Activated T-cell treated with anti-CD3 and anti-CD28 coated beads for 48 hours (primary cell): ENCODE measurements at places on chromosomes 12 and 14.

GRCh38 chr14:56998728-56999127, 188.4 kb upstream of the OTX2 start:
- no peak for DNase-seq

GRCh38 chr14:55188686-55189295, 2.6 kb downstream of the DLGAP5 start:
- DNase-seq, result no peak

GRCh38 chr12:93441081-93441616, 598 bp downstream of the UBE2N start:
- peak; percentile 33 for DNase-seq

- no peak for DNase-seq
These were observed 209.1 kb downstream of the FOXN3 start for GRCh38 chr14:89207925-89208328.

DNA sequence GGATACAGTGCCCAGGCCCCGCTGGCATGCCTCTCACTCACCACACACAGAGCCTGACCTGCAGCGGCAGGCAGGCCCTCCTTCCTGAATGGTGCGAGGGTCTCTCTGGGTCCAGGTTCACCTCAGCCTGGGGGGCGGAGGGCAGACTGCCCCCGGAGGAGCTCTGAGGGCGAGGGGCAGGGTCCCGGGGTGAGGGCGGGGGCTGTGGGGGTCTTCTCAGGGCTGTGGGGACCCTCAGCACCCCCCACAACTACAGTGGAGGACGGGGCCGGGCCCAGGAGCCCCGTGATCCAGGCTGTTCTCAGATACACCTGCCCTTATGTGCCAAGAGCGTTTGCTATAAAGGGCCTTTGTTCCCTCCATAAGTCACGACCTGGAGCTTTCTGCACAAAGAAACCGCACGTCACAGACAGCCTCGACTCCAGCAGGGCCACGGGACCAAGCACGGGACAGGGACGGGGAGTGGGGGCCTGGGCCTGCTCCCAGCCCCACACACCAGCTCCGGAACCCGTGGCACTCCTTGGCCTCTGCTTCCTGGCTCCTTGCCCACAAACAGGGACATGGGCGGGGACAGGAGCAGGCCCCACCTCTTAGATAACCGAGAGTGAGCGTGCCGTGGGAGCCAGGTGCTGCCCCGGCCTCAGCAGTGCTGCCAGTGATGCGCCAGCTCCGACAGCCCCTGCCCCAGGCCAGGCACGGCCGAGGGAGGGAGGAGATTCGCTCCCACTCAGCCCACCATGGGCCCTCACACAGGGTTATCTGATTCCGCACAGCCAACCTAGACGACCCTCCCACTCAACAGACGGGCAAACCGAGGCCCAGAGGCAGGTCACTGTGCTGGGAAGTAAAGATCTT, 101.9 kb downstream of the RFLNA start:
- DNase-seq, result no peak
